ENCODE measurements at places on chromosomes 6 and 20.
A peak's percentile ranks its signal among the peaks of the same experiment; 100 is the strongest.

DNA sequence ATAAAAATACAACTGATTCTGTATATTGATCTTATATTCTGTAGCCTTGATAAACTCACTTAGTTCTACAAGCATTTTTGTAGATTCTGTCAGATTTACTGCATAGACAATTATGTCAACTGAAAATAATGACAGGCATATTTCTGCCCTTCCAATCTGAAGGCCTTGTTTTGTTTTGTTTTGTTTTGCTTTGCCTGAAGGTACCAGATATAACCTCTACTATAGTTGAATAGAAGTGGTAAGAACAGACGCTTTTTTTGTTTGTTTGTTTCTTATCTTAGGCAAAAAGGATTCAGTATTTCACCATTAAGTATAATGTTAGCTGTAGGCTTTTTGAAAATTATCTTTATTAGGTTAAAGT is 64.6 kb upstream of the RSPO3 start:
- no peak for DNase-seq

DNA sequence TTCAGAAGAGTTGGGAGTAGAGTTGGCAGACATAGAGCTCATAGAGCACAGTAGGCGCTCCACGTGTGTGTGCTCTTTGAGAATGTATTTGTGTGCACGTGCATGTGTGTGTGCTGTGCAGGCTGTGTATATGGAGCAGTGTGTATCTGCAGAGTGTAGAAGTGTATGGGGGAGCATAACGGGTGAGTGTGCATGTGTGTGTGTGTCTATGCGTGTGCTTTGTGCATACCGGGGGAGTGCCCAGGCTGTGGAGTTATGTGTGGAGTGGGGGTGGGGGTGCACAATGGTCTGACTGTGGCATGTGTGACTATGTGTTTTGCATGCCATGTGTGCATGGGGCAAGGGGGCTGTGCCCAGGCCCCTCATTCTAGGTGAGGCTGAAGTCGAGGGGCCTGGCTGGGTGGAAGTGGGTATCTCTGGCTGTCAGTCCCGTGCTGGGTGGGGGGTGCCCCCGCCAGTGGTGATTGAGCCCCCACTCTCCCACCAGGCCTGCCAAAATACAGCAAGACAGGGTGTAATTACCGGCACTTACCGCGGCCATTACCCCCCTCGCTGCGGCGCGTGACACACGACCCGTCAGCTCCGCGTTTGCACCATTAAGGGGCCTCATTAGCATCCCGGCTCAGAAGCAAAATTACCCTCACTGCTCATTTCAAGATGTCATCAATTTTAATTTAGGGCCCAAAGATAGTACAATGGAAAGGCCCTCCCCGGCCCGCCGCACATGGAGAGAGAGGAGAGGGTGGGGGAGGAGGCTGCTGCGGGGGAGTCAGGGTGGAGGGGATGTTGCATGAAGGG is 39.1 kb downstream of the MDFI start:
- no peak for DNase-seq

DNA sequence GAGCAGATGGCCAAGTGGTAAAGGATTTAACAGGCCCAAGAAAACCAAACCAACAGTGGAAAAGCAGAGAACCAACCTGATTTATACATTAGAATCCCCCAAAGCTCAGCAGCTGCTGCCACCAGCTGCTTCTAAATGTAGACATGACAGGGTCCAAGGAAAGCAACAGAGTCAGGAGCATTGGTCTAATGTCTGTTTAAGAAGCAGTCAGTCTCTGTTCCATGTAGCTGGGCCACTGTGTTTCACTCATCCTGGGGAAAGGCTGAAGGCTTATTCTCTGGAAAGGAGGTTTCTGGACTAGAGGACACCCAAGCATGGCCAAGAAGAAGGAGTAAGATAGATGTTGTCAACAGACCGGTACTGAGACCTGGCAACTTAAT is 75.4 kb downstream of the TMEM244 start:
- no peak for DNase-seq

- no peak for DNase-seq
Observed at GRCh38 chr6:43052842-43053544, 658 bp downstream of the CUL7 start.

- DNase-seq: peak; percentile 69
Observed at GRCh38 chr6:169972736-169973135, 221.3 kb downstream of the ERMARD start.

GRCh38 chr20:17530716-17531664 is at the start of gene BFSP1:
Gene BFSP1 (minus strand): TSS chr20:17531379. CDS start chr20:17531329, 50 bp downstream.
- DNase-seq: peak; percentile 89

DNA sequence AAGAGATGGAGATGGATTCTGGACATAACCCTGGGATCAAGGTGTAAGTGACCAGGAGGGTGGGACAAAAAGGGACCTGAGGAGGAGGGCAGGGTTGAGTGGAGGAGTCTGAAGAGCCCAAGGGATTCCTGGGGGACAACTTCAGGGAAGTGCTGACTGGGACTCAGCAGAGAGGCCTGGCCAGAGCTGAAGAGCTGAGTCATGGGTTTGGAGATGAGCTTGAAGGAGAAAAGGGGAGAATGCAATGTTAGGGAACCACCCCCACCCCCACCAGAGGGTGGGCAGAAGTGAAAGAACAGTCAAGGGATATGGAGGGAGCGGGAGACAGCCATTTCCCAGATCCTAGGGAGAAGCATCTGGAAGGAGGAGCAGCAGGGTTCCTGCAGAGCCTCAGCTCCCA is 55.2 kb downstream of the INSM1 start:
- DNase-seq: no peak

- no peak for DNase-seq
Observed at GRCh38 chr6:137193256-137194070, 20.0 kb upstream of the IL22RA2 start.

DNA sequence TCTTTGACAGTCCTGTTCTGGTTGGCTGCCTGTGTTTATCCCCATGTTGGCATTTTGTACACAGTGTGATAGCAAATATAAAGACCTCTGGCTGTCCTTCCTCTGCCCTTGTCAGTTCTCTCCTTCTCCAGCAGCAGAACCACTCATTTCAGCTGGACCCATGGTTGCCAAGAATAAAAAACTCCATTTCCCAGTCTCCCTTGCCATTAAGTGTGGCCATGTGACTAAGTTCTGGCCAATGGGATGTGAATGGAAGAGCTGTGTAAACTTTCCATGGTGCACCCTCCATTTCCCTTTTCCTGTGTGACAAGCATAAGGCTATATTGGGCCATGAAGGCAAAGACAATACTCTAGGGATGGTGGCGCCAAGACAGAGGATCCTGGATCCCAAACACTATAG is 78.4 kb upstream of the TBC1D7 start:
- DNase-seq: no peak

- DNase-seq: no peak
Observed at GRCh38 chr6:38387971-38388370, 251.8 kb downstream of the BTBD9 start.

DNA sequence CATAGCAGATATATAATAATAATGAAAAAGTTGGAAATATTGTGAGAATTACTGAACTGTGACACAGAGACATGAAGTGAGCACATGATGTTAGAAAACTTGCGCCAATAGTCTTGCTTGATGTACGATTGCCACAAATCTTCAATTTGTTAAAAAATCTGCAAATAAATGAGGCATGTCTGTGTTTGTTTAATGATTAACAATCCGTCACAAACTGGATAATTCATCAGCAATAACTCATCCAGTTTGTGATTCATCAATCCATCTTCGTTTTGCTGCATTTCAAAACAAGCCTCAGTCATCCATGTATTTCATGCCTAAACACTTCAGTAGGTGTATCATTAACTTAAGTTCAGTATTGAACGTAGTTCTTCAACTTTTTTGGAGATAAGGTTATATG is 25.5 kb upstream of the SMIM26 start:
- no peak for DNase-seq

GRCh38 chr20:8000796-8001195 is 18.8 kb downstream of the TMX4 start:
- no peak for DNase-seq

DNA sequence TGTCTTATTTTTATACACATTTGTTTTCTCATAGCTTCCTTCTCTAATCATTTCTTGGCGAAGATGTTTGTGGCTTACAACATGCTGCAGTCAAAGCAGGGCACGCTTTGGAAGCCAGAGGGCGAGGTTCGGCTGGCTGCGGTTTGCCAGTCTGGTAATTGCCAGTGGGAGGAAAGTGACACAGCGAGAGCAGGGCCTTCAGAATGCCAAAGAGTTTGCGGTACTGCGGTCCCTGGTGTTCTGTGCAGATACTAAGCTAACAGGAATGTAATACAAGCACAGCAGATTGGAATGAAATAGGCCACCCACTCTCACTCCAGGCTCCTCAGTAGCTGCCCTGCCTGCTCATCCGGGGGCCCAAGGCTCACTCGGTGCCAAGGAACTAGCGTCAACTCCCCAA is 58.7 kb upstream of the TGM3 start:
- no peak for DNase-seq

DNA sequence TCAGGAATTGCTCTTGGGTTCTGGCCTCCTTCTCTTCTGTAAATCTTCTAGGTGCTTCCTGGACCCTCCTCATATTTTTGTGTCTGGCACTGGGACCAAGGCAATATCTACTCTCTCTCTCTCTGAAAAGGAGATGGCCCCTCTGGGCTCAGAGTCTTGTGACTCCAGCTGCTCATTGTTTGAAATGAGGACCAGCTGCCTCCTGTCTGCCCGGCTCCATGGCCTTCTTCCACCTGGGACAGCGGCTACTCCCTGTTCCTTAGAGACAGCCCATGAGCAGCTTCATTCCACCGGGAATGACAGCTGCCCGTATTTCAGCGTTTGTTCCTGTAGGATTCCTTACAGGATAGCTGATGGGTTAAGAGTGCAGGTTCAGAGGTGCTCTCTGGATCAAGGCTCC is 2.9 kb downstream of the TGM3 start:
- DNase-seq: no peak

GRCh38 chr20:31930779-31931178 is 21.1 kb downstream of the PDRG1 start:
- no peak for DNase-seq

DNA sequence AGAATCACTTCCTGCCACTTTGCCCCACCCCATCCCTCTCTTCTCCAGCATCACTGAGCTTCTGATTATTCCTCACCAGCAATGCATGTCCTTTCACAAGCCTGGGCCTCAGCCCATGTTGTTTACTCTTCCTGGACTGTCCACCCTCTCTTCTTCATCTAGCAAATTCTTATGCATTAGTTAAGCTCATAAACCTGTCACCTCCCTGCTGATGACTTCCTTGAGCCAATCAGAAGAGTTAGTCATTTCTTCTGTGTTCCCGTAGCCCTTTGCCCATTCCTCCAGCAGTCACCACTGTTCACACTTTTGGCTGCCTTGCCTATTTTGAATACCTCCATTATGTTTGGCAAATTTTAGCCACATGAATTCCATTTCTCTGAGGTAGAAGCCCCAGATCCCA is 4.1 kb upstream of the CRYBG1 start:
- DNase-seq: no peak

DNA sequence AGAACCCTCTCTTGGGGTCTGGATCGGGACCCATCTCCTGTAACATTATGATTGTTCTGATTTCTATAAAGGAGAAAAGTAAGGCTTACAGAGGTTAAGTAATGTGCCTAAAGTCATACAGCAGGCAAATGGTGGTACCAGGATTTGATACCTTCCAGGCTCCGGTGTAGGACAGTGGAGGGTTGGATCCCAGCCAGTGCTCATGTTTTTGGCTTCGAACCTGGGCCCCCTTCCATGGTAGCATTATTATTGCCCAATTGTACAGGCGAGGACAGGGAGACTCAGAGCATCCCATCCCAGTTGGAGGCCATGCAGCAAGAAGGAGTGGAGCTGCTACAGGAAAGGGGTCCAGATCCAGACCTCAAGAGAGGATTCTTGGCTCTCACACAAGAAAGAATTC is 202.7 kb downstream of the TFAP2C start:
- DNase-seq: no peak

- no peak for DNase-seq
Observed at GRCh38 chr6:165986311-165986913, 181.2 kb downstream of the TBXT start.

GRCh38 chr6:96775727-96776400 is 61.4 kb downstream of the GPR63 start:
- no peak for DNase-seq

- DNase-seq: no peak
Observed at GRCh38 chr6:51129043-51129442, 310.4 kb downstream of the TFAP2B start.

GRCh38 chr20:53550280-53551187 is 43.1 kb downstream of the ZNF217 start:
- no peak for DNase-seq

DNA sequence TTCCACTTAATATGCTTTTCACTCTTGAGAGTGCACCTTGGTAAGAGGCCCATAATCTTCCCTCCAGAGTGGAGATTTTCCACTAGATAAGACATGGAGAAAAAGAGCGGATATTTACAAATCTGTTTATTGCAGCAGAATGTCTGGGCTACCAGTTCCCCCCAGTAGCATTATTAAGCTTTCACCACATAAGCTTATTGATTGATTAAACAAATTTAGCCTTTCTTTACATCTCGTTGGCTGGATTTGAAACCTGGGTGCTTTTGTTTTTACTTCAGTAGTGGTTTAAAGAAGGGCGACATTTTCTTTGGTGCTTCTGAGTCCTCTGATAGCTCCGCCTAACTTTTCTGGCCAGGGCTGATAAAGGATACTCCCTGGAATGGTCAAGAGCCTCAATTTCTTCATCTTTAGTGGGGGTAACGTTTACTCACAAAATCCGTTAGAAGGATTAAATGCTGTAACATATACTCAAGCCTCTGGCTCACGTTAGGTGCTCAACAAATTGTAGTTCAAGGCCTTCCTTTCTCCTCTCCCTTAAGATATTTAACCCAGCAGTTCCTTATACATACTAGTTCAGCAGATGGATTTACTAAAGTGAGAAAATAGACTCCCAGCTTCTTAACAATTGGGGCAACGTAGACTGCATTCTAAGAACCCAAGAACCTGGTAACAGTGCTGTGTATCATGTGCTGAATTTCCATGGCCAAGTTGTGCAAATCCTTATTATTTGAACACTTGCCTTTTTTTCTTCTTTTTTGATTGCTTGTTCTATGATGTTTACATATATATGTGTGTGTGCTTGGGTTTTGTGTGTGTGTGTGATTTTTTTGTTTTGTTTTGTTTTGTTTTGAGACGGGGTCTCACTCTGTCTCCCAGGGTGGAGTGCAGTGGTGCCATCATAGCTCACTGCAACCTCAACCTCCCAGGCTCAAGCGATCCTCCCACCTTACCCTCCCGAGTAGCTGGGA is 91.4 kb downstream of the RREB1 start:
- no peak for DNase-seq

- no peak for DNase-seq
Observed at GRCh38 chr20:63536997-63537524, at the start of gene PTK6. Gene PTK6 (minus strand): TSS chr20:63537376. CDS start chr20:63537314, 62 bp downstream.

All from osteocyte (in vitro differentiated cells).